ENCODE measurements at places on chromosomes 1 and 21.

DNA sequence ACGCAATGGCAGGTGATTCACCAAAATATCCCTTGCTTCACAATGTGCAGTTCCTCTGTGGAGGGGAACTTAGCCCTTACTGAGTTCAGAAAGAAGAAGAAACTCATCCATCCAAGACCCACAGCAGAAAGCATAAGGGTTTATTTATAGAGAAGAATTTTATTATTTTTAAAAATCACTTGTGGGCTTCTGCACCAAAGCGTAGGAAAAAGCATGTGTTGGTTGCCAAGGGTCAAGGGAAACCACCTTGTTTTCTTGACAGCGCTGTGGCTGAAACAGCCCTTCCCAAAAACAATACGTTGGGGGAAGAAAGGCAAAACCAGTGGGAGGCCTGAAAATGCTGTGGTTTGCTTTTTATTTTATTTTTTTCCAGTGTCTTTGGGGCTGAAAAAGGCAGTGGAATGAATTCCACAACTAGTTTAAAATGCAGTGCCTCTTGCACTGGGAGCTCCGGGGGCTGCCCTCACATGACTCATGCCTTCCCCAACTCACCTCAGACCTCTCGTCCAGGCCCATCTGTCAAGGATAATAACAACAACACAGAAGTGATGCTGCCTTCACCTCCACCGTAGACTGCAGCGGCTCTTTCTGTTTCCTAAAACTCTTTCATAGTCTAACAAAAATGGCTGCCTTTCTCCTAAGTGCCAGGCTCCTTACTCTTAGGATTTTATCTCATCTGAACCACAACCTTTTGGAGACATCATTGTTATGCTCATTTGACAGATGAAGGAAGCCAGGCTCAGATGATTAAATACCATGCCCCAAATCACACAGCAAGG, 224.2 kb upstream of the JUN start:
- DNase-seq, result no peak

GRCh38 chr1:9860887-9861286, 37.1 kb upstream of the CLSTN1 start:
- DNase-seq, result no peak

GRCh38 chr1:3712573-3713535, 39.4 kb upstream of the CCDC27 start:
- DNase-seq, result no peak

- no peak for DNase-seq
These were observed 22.5 kb upstream of the FRRS1 start for GRCh38 chr1:99788896-99789295.

- no peak for DNase-seq
These were observed 762.1 kb upstream of the NEGR1 start for GRCh38 chr1:73044241-73045036.

DNA sequence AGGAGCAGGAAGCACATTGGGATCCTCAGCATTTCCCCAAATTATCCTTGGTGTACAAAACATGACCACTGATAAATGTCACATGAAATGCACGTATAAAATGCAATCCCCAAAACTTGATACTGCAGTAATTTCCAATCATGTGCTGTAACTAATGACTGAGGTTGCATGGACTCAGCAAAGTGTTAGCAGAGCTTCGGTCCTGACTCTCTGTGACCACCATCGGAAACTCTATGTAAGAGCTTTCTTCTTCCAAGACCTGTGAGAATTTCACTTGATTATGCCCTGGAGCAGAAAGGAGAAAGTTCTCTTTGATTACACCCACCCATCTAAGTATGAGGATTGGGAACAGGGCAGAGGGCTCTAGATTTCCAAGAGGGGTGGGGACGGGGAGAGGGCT, 908 bp downstream of the CD53 start:
- no peak for DNase-seq

DNA sequence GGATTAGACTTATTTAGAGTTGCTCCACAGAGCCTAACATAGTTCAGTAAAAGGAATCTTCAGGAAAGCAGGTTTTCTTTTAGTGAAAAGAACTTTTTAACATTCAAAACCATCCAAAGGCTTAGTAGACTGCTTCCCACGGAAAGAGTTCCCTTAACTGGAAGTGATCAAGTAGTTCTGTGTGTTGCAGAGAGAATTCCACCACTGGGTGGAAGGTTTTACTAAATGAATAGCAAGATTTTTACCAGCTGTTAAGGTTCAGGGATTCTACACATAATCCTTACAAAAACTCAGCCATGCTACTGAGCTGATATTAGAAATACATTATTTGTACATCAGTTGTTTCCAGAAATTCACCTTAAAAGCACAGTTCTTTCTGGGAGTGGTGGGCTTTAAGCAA, 119.7 kb downstream of the GDAP2 start:
- DNase-seq, result no peak

Measured in central memory CD4-positive, alpha-beta T cell (primary cell).